ENCODE measurements at places on chromosomes 7 and 10. TPM values are rescaled to one million over a fixed set of nuclear protein-coding genes. Genes with fewer than 3 reads are reported as not detected.
A peak's percentile ranks its signal among the peaks of the same experiment; 100 is the strongest.

SMURF1 gene
- total RNA-seq, result 30.0 TPM

DNA sequence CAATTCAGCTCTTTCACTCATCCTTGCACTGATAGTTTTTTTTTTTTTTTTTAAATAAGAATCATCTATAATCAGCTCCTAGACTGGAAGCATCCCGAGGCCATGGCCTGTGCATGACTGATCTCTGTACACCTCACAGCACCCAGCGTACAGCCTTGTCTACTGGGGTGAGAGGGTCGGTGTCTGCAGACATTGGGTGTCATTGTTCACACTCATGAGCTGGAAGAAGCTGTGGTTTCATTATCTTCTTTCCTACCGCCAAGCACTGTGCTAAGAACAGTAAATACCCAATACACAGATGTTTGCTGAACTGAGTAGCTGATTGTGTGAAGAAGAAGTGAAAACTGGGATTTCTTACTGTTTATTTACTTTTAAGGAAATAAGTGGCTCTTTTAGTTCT, 123.6 kb downstream of the CLEC2L start:
- H3K4me1 ChIP-seq, result peaks cover 5% of the 10 kb centered on the region
- no peaks in the 10 kb centered on the region for H3K36me3 ChIP-seq
- no peaks in the 10 kb centered on the region for H3K27me3 ChIP-seq
- H3K4me3 ChIP-seq, result no peak overlapping the region
- no peak overlapping the region for H3K27ac ChIP-seq

DNA sequence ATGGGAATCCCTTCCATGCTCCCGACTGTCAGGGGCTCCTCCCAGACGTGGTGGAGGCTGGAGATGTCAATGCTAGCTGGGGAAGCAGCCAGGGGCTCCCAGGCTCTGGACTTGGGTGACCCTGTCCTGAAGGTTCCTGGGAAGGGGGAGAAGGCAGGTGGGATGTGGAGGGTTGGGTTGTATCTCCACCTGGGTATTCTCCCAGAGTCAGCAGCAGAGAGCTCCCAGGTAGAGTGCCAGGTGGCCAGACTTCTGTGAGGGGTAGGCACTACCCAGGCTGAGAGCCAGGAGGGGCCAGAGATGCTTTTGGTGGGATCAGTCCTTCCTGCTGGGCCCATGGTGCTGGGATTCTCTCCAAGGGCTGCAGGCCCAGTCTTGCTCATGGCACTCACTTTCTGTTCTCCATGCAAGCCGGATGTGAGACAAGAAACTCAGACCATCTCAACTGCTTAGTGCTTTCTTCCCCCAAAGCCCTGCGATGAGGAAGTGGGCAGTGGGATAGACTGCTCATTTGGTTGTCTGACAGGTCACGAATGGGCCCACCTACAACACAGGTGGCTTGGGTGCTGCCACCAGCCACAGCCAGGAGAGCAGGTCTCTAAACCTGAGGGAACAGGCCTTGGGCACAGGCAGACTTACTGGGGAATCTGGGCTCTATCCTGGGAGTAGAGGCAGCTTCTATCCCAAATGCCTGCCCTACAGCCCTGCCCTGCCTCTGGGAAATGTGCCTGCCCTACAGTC, 52.5 kb upstream of the CAMK2B start:
- no peak for DNase-seq
- no peaks in the 10 kb centered on the region for H3K27me3 ChIP-seq
- H3K36me3 ChIP-seq, result no peaks in the 10 kb centered on the region
- H3K27ac ChIP-seq, result no peak overlapping the region

TMEM273 gene
- 17.9 TPM for total RNA-seq

NPTX2 gene
- 13.0 TPM for total RNA-seq

GRCh38 chr10:132420981-132421846, 24.2 kb downstream of the PWWP2B start:
- H3K4me3 ChIP-seq, result no peak overlapping the region
- no peaks in the 10 kb centered on the region for H3K27me3 ChIP-seq
- peaks cover 64% of the 10 kb centered on the region for H3K4me1 ChIP-seq
- H3K27ac ChIP-seq, result peak overlapping the region; percentile 87

GRCh38 chr7:83149466-83149865, 13.2 kb downstream of the PCLO start:
- no peak overlapping the region for H3K27ac ChIP-seq
- H3K4me3 ChIP-seq, result no peak overlapping the region
- H3K36me3 ChIP-seq, result no peaks in the 10 kb centered on the region
- no peak for DNase-seq
- H3K27me3 ChIP-seq, result no peaks in the 10 kb centered on the region

GRCh38 chr10:45505311-45505710, 131.3 kb downstream of the ALOX5 start:
- H3K27ac ChIP-seq, result no peak overlapping the region
- DNase-seq, result no peak
- no peak overlapping the region for H3K4me3 ChIP-seq
- H3K27me3 ChIP-seq, result no peaks in the 10 kb centered on the region

DNA sequence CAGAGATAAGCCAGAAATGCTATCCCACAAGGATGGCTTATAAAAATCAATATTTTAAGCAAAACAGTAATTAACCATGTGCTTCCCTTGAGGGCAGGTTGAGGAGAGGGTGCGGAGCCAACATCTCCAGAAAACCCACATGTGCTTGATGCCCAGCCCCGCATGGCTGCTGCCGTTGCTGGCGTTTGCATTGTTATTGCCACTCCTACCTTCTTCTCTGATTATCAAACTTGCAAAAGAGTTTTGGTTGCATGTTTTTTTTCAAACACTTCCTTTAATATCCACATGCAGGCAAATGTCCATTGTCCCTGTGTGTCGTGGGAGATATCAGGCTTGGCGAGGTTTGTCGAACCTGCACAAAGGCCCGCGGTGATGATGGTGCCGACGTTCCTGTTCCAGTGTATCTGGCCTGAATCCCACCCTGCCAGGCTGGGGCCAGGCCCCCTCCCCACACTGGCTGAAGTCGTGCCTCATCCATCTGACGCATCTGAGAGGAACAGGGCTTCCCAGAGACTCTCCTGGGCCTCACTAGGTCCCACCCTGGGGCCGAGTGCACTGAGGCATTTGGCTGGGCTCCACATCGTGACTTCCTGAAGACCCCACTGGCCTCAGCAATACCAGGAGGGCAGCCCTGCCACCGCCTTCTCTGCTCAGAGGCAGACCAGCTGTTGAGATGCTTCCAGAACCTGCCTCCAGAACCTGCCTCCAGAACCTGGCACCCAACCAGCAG, 40.9 kb downstream of the TCERG1L start:
- DNase-seq, result peak; percentile 95
- H3K27me3 ChIP-seq, result no peaks in the 10 kb centered on the region
- H3K27ac ChIP-seq, result no peak overlapping the region
- H3K4me1 ChIP-seq, result no peaks in the 10 kb centered on the region

DNA sequence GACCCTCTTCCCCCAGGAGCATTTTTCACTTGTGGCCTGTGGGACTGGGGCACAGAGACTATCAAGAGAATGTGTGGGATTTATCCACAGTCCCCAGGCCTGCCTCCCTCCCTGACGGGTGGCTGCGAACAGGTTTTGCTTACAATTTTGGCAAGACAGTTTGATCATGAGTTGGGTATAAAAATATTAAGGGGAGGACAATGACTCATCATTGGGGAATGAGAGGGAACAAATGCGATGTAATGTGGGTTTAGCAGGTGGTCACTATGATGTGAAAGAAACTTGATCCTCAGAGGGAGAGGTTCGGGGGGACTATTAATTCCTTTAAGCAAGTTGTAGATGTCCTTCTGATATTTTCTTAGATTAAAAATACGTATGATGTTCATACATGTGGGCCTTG, 52.2 kb downstream of the EMX2 start:
- no peak for DNase-seq
- no peaks in the 10 kb centered on the region for H3K36me3 ChIP-seq
- H3K4me3 ChIP-seq, result no peak overlapping the region
- no peaks in the 10 kb centered on the region for H3K27me3 ChIP-seq
- no peaks in the 10 kb centered on the region for H3K4me1 ChIP-seq

EFCAB10 gene
- total RNA-seq, result not detected

DNA sequence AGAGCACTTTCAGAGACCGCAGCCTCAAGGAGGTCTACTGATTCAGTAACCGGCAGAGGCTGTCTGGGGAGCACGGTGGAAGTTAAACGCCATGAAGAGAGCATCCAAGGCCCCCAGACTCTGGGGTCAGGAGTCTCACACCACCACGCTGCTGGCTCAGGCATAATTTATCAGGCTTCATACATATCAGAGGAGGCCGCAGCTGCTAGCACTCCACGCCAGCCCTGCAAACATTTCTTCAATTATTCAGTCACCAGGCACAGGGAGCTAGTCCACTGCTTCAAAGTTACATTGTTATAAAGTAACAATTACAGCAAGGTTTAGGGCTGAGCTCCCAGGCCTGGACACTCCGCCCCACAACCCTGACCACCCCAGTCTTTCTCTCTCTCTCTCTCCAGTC, 97.8 kb downstream of the PAXIP1 start:
- H3K27me3 ChIP-seq, result no peaks in the 10 kb centered on the region
- no peaks in the 10 kb centered on the region for H3K36me3 ChIP-seq
- H3K4me1 ChIP-seq, result no peaks in the 10 kb centered on the region
- no peak overlapping the region for H3K27ac ChIP-seq
- H3K4me3 ChIP-seq, result no peak overlapping the region
- no peak for DNase-seq

DNA sequence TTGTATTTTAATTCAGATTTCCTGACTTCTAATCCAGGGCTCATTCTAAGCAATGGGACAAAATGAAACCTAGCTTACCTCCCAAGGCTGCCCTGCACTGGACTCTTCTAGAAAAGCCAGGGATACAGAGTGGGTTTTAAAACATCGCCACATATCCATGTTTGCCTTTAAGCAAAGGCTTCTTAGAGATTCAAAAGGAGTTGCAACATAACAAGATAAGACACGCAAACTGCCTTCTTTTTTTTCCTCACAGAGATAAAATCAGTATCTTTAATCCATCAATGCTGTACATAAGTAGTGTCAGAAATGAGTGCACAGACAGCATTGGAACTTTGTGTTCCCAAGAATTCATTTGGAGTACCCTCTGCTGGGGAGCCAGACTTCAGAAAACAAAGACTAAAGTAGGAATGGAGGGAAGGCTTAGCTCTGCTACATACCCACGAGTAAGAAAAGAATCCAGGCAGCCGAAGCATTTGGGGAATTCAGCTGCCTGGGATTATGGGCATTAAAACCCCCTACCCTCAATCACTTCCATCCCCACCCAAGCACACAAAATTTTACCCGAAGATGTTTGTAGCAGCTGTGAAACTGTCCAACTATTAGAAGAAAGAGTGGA, 427.8 kb downstream of the ARL4A start:
- no peak for DNase-seq
- no peak overlapping the region for H3K4me3 ChIP-seq
- peaks cover 15% of the 10 kb centered on the region for H3K4me1 ChIP-seq
- no peaks in the 10 kb centered on the region for H3K27me3 ChIP-seq
- no peaks in the 10 kb centered on the region for H3K36me3 ChIP-seq
- no peak overlapping the region for H3K27ac ChIP-seq

All from vagina (tissue), 2 donors.